ENCODE measurements at places on chromosomes 6 and 20.

DNA sequence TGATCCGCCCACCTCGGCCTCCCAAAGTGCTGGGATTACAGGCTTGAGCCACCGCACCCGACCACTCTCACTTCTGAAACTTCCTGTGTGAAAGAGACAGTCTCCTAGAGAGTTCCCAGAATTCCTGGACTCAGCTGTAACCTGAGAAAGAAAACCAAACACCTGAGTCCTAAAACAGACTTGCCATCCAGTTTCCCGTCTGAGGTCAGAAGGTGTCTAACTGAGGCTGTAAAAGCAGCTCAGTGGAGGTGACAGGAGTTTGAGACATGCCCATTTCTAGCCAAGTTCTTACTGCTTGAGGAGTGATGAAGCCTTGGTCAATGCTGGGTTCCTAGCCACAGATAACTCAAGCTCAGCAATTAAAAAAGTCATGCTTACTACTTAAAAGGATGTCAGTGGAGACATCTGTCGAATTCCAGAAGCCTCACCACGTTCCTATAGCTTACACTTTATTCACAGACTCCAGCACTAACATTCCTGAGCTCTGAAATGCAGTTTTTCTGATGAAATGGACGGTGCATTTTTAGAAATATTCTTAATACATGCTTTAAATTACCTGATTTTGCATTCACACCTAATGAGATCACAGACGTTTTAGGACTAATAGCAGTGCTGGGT, 6.1 kb downstream of the UQCC2 start:
- DNase-seq = no peak

- DNase-seq = no peak
These were observed 13.9 kb upstream of the RANBP9 start for GRCh38 chr6:13725570-13725969.

DNA sequence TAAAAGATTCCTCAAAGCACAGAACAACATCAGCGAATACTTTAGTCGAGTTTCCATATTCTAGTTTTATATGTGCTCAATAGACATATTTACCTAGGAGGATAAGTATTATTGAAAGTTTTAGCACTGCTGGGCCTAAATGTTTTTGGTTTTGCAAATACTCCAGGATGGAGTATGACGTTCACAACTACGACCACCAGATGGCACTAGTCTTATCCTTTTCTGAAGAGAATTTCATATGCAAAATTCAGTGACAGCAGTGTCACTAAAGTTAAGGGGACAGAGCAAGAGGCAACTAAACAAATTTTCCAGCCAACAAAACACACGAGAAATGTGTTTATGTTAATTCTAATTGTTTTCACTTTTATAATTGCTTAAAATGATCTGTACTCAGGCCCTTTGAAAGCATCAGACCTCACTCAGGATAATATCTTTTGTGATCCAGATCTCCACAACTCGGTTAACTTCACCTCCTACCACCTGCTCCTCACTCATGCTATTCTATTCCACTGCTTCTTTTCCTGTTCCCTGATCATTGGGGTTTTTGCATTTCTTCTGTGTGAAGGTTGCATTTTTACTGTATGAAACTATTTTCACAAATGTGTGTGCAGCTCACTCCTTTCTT, 220.8 kb downstream of the TRDN start:
- peak; percentile 10 for DNase-seq

DNA sequence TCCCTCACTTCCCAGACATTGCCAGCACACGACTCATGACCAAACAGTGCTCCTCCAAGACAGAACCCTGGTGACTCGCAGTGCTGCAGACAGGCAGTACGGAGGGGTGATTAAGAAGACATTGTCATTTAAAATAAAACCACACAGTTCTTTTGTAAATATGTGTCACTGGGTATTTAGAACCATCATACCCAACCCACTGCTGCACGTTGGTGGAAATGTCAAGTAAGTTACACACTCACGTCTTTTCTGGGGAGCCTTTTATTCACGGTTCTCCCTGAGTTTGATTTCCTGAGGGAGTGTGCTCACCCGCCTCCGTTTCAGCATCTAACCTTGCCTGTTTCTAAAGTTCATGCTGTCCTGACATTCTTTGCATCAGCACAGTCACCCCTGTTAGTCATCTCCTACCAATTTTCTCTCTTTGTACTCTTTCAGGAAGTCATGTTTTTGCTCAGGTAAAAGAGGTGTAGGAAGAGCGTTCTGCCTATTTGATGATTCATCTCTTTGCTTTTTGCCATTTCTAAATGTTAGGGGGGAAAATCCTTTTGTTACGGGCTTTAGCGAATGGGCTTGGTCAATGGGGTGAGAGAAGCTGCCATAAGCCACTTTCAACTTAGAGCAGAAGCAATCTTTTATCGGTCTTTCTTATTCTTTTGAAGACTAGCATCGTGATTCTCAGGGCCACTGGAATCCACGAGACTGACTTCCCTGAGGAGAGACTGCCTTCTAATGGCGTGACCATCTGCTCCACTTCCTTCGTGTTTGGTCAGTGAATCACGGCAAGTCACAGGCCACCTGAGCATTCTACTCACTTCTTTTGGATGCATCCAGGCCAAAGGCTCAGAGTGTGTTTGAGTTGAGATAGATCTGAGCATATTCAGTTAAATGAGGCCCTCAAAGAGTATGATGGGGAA, 512.8 kb upstream of the JARID2 start:
- peak; percentile 47 for DNase-seq

Measured in HTR-8/SVneo (cell line).